ENCODE measurements at places on chromosomes 4 and X.

DNA sequence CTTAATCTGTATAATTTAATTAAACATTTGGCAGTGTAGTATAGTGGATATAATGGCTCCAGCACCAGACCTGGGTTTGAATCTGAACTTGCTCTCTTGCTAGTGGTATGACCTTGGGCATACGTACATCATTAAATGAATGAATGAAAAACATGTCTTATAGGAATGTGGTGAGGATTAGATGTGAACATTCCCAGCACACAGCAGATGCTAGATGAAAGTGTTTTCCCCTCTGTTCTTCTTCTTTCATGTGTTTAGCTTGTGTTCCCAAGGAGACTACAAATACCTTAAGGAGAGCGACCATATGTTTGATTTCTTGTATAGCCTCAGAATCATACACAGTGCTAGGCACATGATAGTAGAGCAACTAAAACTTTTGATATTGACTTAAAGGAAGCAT lies 56.5 kb downstream of the CT47B1 start:
- DNase-seq = no peak

DNA sequence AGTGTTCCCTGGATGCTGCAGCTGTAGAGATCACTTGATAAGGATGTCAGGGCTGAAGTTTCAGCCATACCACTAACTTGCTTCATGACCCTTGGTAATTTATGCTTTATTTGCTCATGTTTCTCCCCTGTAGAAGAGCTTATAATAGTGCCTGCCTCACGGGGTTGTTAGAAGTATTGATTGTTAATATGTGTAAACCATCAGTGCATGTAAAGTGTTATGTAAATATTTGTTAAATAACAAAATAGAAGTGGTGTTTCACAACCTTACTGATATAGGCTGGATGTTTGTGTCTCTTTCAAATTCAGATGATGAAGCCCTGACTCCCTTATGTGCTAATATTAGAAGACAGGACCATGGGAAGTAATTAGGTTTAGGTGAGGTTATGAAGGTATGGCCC lies 1.5 kb upstream of the CXCL2 start:
- DNase-seq = no peak

GRCh38 chr4:99960648-99961047 lies 10.6 kb upstream of the H2AZ1 start:
- DNase-seq = no peak

GRCh38 chrX:22392133-22392948 lies 119.6 kb downstream of the CBLL2 start:
- no peak for DNase-seq

GRCh38 chr4:144411700-144412099 lies 234.3 kb upstream of the HHIP start:
- DNase-seq = no peak

- DNase-seq = no peak
Measured at GRCh38 chr4:20416800-20417199, 165.1 kb downstream of the SLIT2 start.

DNA sequence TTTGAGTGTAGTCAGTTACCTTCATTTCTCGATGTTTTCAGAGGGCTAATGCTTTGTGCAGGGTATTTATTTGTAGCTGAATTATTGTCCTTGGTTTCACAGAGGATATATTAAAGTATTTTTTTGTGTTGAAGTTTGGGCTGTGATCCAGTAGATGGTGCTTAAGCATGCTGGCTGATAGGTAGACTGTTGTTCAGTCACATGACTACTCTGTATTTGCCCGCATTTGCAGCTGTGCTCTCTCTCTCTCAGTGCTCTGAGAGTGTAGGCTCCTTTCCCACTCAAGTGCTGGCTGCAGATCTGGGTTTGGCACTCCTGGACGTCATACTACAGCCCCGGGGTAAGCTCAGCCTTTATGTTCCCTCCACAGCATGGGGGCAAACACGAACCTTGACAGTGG lies 21.7 kb downstream of the RAB40AL start:
- DNase-seq = no peak

- no peak for DNase-seq
Measured at GRCh38 chrX:24229400-24229879, 79.9 kb downstream of the ZFX start.

Measured in AG10803 (cell line).